GM23248 (cell line): ENCODE measurements at places on chromosomes 6 and 20.

DNA sequence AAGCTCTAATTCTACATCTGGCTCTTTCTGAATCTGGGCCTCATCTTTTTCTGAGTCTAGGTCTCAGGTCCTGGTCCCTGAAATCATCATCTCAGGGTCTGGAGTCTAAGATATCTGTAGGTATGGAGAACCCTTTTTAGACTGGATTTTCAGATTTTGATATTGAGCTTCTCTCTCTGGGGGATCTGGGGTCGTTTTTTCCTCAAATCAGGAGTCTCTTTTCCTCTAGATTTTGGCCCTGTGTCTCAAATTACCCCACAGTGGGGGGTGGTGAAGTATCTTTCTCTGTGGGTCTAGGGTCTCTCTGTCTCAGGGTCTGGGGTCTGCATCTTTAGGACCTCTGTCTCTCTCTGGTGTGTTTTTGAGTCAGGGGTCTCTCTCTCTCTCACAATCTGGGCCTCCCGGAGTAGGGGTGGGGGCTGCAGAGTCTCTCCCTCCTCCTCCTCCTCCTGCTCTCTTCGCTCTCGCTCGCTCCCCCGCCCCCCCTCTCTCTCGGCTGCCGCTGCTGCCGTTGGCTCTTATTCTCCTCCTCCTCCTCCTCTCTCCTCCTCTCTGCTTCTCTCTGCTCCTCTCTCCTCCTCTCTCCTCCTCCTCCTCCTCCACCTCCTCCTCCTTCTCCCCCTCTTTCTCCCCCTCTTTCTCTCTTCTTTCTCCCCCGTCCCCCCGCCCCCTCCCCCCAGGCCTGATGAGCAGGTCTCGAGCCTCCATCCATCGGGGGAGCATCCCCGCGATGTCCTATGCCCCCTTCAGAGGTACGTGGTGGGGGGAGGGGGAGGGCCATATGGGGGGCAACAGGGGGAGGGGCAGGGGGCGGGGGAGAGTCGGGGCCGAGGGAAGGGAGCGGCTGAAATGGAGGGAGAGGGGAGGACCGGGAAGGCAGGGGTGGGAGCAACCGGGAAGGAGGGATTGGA is at the start of gene SYNGAP1:
TSS of gene SYNGAP1 (plus strand) at position 486 of the 911 bp plus-strand sequence. CDS start at position 686, 200 bp downstream.
- H3K27ac ChIP-seq: peak within 1 kb of the TSS; percentile 95
- H3K4me3 ChIP-seq: peak within 1 kb of the TSS; percentile 81
- no peaks in the 10 kb centered on the region for H3K27me3 ChIP-seq
- DNase-seq: peak; percentile 63
- H3K36me3 ChIP-seq: no peaks in the 10 kb centered on the region
- H3K4me1 ChIP-seq: peaks cover 43% of the 10 kb centered on the region

DNA sequence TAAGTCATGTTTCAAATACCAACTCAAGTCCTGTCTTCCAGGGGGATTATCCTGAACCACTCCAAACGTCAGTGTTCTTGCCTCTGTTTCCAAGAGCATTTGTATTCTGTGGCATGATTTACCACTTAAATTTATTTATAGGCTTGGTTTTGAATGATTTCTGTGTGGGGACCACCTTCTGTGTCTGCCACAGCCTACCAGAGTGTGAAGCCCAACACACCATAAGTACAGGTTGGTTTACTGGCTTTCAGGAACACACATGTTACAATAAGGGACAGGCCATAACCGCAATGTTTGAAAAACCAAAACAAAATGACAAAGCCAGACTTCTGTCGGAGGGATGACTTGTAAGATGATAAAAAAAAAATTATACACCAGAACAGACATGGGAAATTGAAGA is 56.5 kb upstream of the MAP3K7 start:
- no peaks in the 10 kb centered on the region for H3K4me1 ChIP-seq
- H3K27ac ChIP-seq: no peak overlapping the region
- no peak overlapping the region for H3K4me3 ChIP-seq
- H3K36me3 ChIP-seq: no peaks in the 10 kb centered on the region

- no peaks in the 10 kb centered on the region for H3K36me3 ChIP-seq
- no peak overlapping the region for H3K4me3 ChIP-seq
- DNase-seq: no peak
Observed at GRCh38 chr6:37680668-37681067, 17.0 kb downstream of the MDGA1 start.

DNA sequence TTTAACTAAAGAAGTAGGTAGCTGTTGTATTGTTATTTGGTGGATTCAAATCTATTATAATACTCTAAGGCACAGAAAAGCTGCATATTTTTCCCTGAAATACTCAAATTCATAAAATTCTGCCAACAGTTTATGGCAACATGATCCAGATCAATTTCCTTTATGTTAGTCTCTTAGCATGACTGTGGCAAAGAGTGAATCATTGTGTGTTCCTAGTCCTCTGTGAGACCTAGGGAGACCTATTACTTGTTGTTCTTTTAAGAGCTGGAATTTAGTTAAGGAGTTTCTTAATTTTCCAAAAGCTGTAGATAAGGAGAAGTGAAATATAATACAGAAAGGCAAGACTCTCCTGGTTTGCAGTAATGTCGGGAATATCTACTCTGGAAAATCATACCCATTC is 149.6 kb downstream of the RIMS1 start:
- H3K27me3 ChIP-seq: no peaks in the 10 kb centered on the region
- no peaks in the 10 kb centered on the region for H3K36me3 ChIP-seq
- H3K27ac ChIP-seq: no peak overlapping the region

GRCh38 chr6:121800047-121800446 is 364.6 kb downstream of the GJA1 start:
- H3K4me1 ChIP-seq: peaks cover 14% of the 10 kb centered on the region
- DNase-seq: peak; percentile 15
- no peak overlapping the region for H3K27ac ChIP-seq

DNA sequence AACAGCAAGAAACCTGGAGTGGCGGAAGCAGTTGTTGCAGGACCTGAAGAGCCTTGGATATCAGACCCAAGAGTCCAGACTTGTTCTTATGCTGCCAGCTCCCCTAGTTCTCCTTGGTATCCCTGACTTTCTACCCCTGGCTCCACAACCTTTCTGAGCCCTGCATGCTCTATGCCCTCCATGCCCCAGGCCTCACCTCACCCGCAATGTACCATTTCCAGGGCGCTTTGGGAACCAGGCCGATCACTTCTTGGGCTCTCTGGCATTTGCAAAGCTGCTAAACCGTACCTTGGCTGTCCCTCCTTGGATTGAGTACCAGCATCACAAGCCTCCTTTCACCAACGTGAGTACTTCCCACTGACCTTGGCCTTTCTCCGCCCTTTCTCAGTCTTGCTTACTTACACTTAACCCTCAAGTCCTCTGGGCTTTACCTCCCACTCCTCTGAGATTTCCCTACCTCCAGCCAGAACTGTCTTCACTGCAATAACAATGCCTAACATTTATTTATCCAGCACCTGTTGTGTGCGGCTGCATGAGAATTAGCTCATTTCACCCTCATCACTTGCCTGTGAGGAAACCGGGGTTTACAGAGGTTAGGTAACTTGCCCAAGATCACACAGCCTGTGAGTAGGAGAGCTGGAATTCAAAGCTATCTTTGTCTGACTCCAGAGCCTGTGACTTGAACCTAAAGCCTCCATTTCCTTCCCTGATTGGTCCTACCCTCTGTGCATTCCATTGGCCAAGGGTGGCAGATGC is 2.3 kb downstream of the POFUT1 start:
- no peak overlapping the region for H3K4me3 ChIP-seq
- 0 out of 2 replicates have a peak, but pooled peaks cover 9% of the 10 kb centered on the region for H3K36me3 ChIP-seq
- peaks cover 30% of the 10 kb centered on the region for H3K4me1 ChIP-seq

DNA sequence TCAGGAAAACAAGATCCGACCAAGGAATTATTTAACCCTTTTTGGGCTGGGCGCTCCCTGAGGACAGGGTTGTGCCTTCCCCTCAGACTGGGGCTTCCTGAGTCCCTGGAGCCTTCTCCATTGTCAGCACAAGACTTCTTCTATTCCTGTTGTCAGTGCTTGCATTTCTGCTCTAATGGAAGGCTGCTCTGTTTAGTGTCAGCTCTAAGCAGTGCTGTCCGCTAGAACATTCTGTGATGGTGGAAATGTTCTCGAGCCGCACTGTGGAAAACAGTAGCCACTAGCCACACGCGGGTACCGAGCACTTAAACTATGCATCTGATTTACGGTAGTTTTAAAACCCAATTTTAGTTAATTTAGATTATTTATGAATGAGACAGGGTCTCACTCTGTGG is 64.0 kb downstream of the VEGFA start:
- H3K36me3 ChIP-seq: no peaks in the 10 kb centered on the region
- H3K4me1 ChIP-seq: peaks cover 24% of the 10 kb centered on the region

- peaks cover 15% of the 10 kb centered on the region for H3K27me3 ChIP-seq
- H3K27ac ChIP-seq: no peak overlapping the region
- no peak overlapping the region for H3K4me3 ChIP-seq
- no peaks in the 10 kb centered on the region for H3K36me3 ChIP-seq
Observed at GRCh38 chr6:13248994-13249393, 79.3 kb downstream of the TBC1D7 start.

- no peaks in the 10 kb centered on the region for H3K36me3 ChIP-seq
- H3K4me3 ChIP-seq: no peak overlapping the region
- H3K27ac ChIP-seq: no peak overlapping the region
- H3K4me1 ChIP-seq: no peaks in the 10 kb centered on the region
- peaks cover 19% of the 10 kb centered on the region for H3K27me3 ChIP-seq
- DNase-seq: peak; percentile 10
Observed at GRCh38 chr20:44803383-44803941, 6.9 kb downstream of the RIMS4 start.

- H3K4me3 ChIP-seq: no peak overlapping the region
- no peak overlapping the region for H3K27ac ChIP-seq
- no peak for DNase-seq
- no peaks in the 10 kb centered on the region for H3K27me3 ChIP-seq
- peaks cover 6% of the 10 kb centered on the region for H3K4me1 ChIP-seq
Observed at GRCh38 chr20:45919542-45920399, 7.8 kb upstream of the PLTP start.

DNA sequence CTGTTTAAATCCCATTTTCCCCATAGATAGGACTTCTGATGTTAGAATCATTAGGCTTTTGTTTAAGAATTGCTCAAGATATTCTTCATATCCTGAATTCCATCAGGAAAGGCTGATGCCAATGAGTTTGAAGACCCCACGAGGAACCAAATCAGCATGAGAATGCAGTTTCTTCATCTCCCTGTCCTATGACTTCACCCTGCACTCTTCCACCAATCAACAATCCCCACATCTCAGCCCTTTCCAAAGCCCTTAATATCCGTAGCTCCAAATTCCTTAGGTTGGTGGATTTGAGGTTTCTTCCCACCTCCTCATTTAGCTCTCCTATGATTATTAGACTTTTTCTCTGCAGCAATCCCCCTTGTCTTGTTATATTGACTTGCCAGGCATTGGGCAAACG is 88.3 kb upstream of the PRND start:
- H3K27me3 ChIP-seq: no peaks in the 10 kb centered on the region
- H3K27ac ChIP-seq: peak overlapping the region; percentile 63
- no peak for DNase-seq
- H3K36me3 ChIP-seq: no peaks in the 10 kb centered on the region
- peaks cover 17% of the 10 kb centered on the region for H3K4me1 ChIP-seq

DNA sequence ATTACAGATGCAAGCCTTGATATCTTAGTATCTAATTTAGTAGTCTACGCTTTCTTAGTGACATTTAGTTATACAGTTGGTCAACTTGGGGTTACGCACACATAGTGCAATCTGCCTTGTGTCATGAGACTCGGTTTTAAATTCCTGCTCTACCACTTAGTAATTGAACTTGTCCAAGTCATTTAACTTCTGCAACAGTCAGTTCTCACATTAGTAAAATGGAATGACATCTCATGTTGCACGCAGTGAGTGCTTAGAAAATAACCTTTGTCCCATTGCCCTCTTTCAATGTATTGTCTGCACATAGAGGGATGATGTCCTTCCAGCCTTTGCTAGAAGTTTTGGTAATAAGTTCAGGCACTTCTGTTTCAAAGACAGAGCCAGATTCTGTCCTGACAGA is 48.6 kb downstream of the TMEM170B start:
- H3K27me3 ChIP-seq: no peaks in the 10 kb centered on the region
- H3K4me3 ChIP-seq: 0 out of 2 replicates have a peak overlapping the region, but pooled peaks have one; percentile 5
- peaks cover 34% of the 10 kb centered on the region for H3K4me1 ChIP-seq

DNA sequence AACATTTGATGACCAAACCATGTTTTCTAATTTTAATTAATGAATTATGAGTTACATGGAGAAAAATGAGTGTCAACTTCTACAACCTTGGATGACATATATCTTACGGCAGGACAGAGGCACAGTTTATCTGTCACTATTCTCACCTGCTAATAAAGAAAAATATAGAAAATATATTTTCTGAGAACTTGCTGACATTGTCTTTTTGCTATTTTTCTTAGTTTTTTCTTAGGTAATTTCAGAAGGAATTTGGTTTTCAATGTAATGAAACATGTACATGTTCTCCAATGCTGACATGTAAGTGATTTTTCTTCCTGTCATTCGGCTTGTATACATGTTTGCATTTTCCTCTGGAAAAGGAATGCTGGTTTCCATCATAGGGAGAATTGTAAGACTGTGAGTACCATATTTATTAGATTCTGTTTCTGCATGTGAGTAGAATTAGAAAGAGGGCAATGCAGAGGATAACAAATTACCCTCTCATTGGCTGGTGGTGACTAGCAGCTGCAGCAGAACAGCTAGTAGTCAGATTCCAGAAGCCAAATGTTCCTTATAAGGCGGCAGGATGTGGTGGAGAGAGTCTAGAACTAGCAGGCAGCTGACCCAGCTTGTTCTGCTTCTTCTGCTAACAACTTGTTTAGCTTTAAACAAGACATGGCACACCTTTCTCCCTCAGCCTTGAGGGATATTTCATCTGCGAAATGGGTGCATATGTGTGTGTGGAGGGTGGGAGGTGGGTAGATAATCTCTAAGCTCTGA is 132.8 kb upstream of the SPACA1 start:
- no peak overlapping the region for H3K27ac ChIP-seq
- H3K27me3 ChIP-seq: peaks cover 65% of the 10 kb centered on the region
- peak; percentile 32 for DNase-seq
- no peak overlapping the region for H3K4me3 ChIP-seq
- H3K4me1 ChIP-seq: 0 out of 2 replicates have a peak, but pooled peaks cover under 1% of the 10 kb centered on the region

DNA sequence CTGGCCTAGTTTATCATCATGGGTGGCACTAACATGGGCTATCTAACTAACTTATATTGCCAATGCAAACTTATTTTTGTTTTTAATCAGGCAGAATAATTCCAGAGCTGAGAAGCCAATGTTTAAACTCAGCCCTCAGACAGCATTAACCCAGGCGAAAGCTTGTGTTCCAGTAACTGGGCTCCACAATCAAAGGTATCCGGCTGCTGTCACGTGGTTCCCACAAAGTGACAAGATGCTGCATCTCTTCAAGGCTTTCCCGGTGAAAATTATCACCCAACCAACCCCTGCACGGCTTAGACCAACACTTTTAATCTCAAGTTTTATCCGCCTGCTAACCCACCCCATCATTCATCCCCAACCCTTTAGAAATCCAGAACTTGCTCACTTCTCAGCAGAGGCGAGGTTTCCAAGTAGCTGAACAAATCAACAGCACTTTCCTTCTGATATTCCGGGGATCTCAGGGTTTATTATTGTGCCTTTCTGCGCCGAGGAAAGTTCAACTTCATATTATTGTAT is 885 bp downstream of the MTCL3 start:
- H3K27ac ChIP-seq: no peak overlapping the region
- H3K36me3 ChIP-seq: no peaks in the 10 kb centered on the region
- peaks cover 6% of the 10 kb centered on the region; the same call in 1 of the 2 replicates for H3K4me1 ChIP-seq
- peak overlapping the region; percentile 48; the same call in 1 of the 2 replicates for H3K4me3 ChIP-seq
- H3K27me3 ChIP-seq: no peaks in the 10 kb centered on the region

GRCh38 chr6:134138226-134138975 is 86.0 kb upstream of the SLC2A12 start:
- no peaks in the 10 kb centered on the region for H3K36me3 ChIP-seq
- H3K4me3 ChIP-seq: no peak overlapping the region
- no peaks in the 10 kb centered on the region for H3K4me1 ChIP-seq
- no peak overlapping the region for H3K27ac ChIP-seq
- peak; percentile 63 for DNase-seq

GRCh38 chr6:5081955-5082354 is 3.2 kb upstream of the PPP1R3G start:
- H3K27ac ChIP-seq: peak overlapping the region; percentile 65
- H3K4me3 ChIP-seq: no peak overlapping the region; the same call in 1 of the 2 replicates
- no peaks in the 10 kb centered on the region for H3K27me3 ChIP-seq
